ENCODE measurements at places on chromosomes 6 and 20. TPM values are rescaled to one million over a fixed set of nuclear protein-coding genes. Genes with fewer than 3 reads are reported as not detected.

GRCh38 chr6:153942361-153942760 is 96.7 kb upstream of the OPRM1 start:
- no peak for DNase-seq

Gene RHAG
- not detected for total RNA-seq

Gene MUCL3
- 0.07 TPM for total RNA-seq

Gene PAK5
- 0.07 TPM for total RNA-seq

DNA sequence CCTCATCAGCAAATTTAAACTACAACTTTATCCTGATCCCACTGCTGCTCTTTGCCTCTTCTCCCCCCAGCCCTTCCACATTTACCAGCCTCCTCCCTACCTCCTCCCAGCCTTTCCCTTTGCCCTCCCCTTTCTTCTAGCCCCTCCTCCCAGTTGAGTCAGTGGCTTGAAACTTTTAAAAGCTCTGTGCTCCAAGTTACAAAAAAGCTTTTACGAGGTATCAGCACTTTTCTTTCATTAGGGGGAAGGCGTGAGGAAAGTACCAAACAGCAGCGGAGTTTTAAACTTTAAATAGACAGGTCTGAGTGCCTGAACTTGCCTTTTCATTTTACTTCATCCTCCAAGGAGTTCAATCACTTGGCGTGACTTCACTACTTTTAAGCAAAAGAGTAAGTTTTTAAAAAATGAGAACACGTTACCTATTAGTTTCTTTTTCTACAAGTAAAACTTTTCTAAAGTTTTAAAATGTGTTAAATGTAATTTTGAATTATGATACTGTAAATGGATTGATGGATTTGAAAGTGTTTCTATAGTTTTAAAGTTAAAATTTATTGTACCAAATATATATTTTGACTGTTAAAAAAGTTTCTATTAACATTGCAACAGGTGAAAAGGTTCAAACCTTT is at the start of gene GJA1:
Gene GJA1, plus strand, starts transcription at position 203 of the 626 bp plus-strand sequence. CDS start 11,202 bp downstream, outside the sequence.
- peak; percentile 68 for DNase-seq

Gene SLC17A4
- 1.9 TPM for total RNA-seq

DNA sequence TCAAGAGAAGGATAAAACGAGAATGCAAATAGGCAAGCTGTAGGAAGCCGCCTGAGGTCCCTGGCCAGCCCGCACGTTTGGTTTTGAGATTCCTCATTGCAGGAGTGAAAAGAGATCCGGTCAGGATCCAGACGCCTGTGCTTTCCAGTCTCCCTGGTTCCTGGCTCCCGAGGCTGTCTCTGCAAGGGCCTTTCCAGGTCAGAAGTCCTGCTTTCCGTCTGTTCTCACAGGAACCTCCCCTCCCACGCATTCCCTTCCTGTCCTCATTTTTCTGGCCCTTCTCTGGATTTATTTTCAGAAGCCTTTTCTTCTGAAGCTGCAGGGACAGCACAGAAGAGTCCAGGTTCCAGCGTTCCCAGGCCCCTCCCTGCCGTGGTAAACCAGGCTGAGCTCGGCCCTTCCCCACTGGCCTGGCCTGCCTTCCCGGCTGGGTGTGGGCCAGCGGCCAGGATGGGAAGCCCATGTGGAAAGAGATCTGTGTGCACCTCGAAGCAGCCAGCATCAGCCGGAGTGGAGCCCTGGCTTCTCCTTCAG is 54.0 kb downstream of the TMEM242 start:
- DNase-seq = no peak

Data from Calu3 (cell line).